ENCODE measurements at places on chromosomes 11 and 22.

DNA sequence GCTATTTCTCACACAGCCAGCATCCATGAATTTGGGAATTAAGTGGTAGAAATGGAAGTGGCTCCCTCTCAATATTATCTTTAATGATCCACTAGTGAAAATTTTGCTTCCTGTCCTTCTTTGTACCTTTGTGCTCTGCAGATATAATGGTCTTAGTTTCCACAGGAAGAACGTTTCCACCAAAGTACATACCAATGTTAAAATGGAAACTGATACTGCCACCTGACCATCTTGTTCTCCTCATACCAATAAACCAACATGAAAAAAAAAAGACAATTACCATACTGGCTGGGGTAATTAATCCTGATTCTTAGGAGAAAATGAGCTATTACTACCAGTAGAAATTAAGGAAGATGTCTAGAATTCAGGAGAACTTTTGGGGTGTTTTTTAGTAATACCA, 32.3 kb downstream of the C11orf65 start:
- peak; percentile 72 for DNase-seq

DNA sequence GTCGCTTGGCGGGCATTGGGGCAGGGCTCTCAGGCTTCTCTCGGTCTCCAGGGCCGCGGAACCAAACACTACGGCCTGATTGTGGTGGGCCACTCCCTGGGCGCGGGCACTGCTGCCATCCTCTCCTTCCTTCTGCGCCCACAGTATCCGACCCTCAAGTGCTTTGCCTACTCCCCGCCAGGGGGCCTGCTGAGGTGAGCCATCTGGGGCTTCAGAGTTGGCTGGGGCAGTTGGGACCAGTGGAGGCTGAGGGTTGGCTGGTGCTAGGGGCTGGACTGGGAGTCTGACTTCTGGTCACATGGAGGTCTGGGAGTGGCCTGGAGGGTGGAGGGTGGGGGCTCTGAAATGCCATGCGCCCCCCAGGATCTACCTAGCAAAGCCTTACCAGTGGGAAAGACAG, 15.3 kb upstream of the MYRF start:
- no peak for DNase-seq

DNA sequence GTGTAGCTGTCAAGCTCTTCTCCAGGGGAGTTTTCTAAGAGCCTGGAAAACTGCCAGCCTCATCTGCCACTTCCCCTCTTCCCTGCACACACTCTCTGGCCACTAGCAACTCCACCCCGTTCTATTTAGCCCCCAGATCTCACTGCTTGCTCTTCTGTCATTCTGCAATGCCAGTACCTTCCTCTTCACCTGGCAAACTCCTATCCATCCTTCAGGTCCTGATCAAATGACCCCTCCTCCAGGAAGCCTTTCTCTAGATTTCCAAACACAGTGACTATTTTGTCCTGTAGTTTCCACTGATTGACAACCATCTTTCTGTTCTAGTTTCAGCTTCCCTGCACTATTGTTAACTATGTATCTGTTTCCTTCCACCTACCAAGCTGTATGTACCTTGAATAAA, 437.7 kb downstream of the SOX6 start:
- no peak for DNase-seq

GRCh38 chr22:48940266-48941032, 887.2 kb downstream of the BRD1 start:
- no peak for DNase-seq

DNA sequence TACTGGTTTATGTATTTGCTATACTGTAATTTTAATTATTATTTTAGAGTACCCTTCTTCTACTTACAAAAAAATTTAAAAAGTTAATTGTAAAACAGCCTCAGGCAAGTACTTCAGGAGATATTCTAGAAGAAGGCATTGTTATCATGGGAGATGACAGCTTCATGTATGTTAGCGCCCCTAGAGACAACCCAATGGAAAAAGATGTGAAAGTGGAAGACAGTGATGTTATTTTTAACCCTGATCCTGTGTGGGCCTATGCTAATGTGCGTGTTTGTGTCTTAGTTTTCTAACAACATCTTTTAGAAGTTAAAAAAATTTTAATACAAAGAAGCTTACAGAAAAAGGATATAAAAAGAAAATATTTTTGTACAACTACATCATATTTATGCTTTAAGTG, 205.0 kb downstream of the FAM76B start:
- DNase-seq, result no peak

GRCh38 chr11:108775324-108775723, 110.5 kb downstream of the DDX10 start:
- DNase-seq, result no peak

DNA sequence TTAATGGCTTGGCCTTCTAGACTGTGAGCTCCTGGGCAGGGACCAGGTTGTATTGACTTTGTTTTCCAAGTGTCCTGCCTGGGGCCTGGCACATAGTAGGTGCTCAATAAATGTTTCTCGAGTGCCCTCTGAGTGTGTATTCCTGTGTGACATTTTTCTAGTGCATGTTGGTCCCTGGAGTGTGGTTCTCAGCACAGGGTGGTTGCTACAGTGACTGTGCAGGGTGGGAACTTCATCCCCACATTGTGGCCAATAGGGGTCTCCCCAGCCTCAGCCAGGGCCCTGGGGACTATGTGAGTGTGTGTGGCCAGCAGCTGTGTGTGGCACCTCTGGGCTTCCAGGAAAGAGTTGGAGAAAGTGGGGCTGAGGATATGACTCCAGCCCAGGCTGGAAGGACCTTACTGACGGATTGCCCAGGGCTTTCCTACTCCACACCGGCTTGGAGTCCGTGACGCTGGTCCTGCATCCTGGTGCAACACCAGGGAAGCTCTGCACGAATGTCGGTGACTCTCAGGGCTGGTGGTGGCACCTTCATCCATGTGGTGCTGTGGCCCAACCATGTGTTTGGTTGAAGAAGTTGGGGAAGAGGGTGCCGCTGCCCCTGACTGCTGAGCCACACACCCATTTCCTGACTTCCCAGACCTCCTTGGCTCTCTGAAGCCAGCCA, 9.0 kb upstream of the MARK2 start:
- no peak for DNase-seq

- no peak for DNase-seq
Measured at GRCh38 chr11:47106798-47107411, 69.8 kb downstream of the ARFGAP2 start.

DNA sequence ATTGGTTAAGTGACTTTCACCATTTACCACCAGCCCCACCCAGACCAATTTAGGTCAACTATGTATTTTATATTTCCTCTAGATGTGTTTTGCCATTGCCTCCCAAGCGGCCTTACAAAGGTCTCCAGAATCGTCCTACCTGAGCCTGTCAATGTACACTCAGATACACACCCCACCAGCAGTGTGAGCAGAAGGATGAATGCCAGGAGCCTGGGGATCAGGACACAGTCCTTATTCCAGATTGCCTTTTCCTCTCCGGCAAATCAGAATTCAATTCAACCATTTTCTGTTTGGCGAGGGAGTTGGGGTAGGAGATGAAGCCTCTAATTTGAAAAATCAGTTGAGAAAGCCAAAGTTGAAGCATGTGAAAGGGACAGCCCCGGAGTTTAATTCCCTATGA, 35.4 kb upstream of the CRTAM start:
- no peak for DNase-seq

DNA sequence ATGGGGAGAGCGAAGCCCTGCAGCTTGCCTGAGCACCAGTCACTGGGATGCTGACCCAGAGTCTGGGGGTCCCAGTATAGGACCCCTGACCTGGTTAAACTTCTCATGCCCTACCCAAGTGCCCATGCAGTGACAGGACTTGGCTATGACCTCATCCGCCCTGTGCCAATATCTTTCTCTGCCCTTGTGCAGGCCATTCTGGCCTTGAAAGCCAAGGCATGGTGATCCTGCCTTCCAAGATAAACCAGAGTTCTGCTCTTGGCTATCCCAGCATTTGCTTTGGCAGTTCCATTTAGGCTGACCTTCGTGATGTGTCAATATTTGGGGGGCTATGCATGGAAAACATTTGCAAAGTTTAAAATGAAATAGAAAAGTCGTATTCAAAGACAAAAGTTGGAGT, 240.8 kb upstream of the MPPED2 start:
- DNase-seq, result no peak

GRCh38 chr11:134050541-134051383, 18.1 kb upstream of the JAM3 start:
- peak; percentile 9 for DNase-seq

- DNase-seq, result no peak
Measured at GRCh38 chr22:19232623-19233022, 54.1 kb upstream of the SLC25A1 start.

- no peak for DNase-seq
Measured at GRCh38 chr11:30510750-30511149, 75.4 kb downstream of the MPPED2 start.

DNA sequence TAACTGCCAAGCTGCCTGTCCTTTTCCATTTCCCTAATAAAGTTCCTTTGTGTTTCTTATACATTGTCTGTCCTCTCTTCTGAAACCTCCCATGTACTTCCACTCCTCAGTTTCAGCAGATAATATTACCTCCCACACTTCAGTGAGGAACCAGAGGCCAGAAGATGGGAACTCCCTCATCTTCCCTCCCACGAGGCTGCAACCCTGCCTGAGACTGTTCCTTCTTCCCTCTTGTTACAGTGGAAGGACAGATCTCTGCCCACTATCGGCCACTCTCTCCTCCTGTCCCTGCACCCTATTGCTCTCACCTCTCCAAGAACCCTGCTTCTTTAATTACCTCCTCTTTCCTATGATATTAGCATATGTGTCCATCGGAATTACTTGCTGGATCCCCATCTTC, 38.1 kb upstream of the SWAP70 start:
- no peak for DNase-seq

- DNase-seq, result no peak
Measured at GRCh38 chr11:129323896-129324502, 51.6 kb upstream of the BARX2 start.

- DNase-seq, result no peak
Measured at GRCh38 chr11:95593111-95593510, 196.5 kb downstream of the FAM76B start.

DNA sequence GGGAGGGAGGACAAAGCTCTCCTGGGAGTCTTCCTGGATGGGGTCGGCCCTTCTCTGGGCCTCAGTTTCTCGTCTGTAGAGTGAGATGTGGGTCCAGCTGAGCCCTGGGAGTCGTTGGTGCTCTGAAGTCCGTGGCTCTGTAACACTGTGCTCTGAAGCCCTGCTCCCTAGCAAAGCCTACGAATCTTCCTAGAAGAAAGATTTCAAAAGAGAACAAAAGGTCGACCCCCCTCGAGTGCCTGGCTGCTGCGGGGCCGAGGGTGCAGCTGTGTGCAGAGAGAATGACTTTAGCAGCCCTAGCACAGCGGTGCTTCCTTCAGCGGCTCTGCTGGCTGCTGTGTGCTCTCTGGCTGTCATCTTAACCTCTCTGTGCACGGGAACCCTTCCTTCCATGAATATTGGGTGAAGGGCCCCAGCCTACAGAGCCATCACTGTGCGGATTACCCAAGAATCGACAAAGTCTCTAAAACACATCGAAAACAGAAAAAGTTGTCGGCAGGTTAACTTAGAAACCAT, 10.7 kb downstream of the ANO1 start:
- no peak for DNase-seq

GRCh38 chr22:22995166-22995565, 75.2 kb upstream of the GNAZ start:
- DNase-seq, result peak; percentile 74

- DNase-seq, result no peak
Measured at GRCh38 chr11:27205250-27205649, 157.8 kb downstream of the CCDC34 start.

DNA sequence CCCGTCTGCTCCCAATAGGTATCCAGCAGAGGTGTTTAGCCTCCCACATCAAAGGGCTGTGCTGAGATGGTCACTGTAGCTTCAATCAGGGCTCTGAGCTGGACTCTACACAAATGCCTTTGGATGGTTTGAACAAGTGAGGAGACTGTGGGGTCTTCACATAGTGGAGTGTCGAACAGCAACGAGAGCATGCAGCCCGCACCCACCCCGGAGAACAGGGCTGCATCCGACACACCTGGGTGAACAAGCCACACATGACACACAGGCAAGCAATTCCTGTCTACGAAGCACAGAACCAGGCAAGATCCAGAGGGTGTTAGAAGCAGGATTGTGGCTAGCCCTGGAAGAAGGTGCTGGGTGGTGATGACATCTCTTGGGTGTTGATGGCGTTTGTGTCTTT, 58.0 kb upstream of the FGF3 start:
- no peak for DNase-seq

DNA sequence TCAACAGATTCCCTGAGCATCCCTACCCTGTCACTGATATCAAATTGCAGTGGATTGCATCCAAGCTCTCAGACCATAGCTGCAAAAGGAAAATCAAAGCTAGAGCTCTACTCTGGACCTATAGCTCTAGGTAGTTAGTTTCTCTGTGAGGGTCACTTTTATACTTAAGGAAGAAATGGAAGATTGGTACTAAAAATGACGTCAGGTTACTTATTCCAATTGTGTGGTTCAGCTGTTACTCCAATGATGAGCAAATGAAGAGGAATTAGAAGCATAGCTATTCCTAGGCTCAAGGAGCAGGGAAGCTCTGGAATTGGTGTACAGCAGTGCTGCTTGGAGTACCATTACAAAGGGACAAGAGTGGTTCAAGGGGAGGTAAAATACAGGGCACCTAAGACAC, 36.4 kb upstream of the GLYATL1 start:
- DNase-seq, result no peak

- DNase-seq, result no peak
Measured at GRCh38 chr11:12070446-12071267, 39.7 kb upstream of the MICAL2 start.

DNA sequence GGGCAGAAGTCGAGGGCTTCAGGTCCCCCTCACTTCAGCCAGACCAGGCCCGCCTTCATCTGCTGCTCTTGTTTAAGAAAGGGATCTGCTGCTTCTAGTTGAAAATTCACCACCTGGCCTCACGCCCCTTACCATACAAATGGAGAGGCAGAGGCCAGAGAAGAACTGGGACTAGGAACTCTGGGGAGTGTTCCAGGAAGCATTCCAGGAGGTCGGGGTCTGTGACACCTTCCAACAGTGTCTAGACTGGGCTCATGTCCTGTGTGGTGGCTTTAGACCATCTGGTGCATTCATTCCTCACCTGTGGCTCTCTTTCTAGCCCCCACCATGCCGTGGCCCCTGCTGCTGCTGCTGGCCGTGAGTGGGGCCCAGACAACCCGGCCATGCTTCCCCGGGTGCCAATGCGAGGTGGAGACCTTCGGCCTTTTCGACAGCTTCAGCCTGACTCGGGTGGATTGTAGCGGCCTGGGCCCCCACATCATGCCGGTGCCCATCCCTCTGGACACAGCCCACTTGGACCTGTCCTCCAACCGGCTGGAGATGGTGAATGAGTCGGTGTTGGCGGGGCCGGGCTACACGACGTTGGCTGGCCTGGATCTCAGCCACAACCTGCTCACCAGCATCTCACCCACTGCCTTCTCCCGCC, 12.3 kb downstream of the TSKU start:
- no peak for DNase-seq

- no peak for DNase-seq
Measured at GRCh38 chr11:107202241-107202640, 184.0 kb upstream of the GUCY1A2 start.

DNA sequence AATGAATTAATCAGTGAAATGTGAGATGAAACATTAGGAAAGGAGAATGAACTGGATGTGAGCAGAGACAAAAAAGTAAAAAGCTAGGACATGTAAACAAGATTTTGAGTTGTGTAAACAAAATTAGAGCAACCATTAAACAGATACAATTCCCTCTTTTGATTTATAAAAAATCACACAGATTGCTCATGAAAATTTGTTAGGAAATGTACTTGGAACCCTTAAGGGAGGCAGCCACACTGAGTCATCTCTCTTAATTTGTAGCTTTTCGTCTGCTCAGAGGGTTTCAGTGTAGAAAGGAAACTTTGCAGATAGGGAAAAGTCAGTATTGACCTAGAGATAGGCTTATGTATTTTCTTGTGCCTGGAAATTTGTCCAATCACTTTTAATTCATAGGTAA, 49.6 kb upstream of the ME3 start:
- DNase-seq, result no peak

Data from MM.1S (cell line).